Breast epithelium (tissue), 4 donors: ENCODE measurements at places on chromosomes 13 and 19.

DNA sequence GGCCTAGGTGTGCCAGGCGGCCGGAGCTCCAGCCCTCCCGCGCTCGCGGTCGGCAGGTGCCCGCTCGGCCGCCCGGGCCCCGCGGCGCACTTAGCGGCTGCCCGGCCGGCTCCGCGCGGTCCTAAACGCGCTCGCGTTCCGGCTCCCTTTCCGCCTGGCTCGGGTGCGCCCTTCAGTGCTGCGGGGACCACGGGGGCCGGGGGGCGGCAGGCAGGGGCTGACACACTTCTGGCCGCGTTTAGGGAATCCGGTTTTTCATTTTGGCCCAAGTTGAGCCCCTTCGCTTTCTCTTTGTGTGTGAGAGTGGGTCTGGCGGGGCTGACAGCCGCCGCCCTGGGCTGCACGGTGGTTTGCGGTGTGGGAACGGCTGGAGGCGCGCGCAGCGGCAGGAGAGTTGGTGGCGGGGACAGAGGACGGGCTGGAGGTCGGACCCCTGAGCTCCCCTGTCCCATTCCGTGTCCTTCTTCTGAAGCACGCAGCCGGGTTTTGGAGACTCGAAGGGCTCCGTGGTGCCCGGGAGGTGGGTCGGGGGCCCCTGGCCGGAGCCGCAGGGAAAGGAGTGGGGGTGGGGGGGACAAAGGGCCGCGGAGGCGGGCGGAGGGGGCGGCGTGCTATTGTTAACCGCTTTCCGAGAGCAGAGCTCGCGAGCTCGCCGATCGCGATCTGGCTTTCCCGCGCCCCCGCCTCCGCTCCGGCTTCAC, 3.1 kb downstream of the FGF9 start:
- no peaks in the 10 kb centered on the region for H3K36me3 ChIP-seq
- peak overlapping the region; percentile 69 for H3K4me3 ChIP-seq
- peaks cover 58% of the 10 kb centered on the region for H3K27me3 ChIP-seq
- no peak overlapping the region for H3K27ac ChIP-seq
- no peak for DNase-seq

DNA sequence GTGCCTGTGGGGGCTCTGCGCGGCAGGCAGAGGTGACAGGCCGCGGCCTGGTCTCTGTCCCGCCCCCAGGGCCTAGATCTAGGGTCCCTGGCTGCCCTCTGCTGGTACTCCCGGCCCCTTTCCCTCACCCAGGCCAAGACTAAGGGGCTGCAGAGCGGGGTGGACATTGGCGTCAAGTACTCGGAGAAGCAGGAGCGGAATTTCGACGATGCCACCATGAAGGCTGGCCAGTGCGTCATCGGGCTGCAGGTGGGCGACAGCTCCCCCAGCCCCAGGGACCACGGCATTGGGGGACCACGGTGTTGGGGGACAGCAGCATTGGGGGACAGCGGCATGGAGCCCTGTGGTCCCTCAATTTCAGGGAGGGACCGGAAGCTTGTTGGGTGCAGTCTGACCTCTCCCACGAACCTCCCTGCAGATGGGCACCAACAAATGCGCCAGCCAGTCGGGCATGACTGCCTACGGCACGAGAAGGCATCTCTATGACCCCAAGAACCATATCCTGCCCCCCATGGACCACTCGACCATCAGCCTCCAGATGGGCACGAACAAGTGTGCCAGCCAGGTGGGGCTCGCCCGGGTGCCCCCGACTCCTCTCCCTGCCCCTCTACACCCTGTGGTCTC, 3.8 kb upstream of the ABCA7 start:
- H3K27ac ChIP-seq, result no peak overlapping the region
- H3K4me1 ChIP-seq, result no peaks in the 10 kb centered on the region
- H3K4me3 ChIP-seq, result no peak overlapping the region
- DNase-seq, result no peak

- H3K4me1 ChIP-seq, result no peaks in the 10 kb centered on the region
- no peak for DNase-seq
- H3K4me3 ChIP-seq, result no peak overlapping the region
- no peaks in the 10 kb centered on the region for H3K36me3 ChIP-seq
Observed at GRCh38 chr13:106628936-106629659, 61.2 kb upstream of the ARGLU1 start.

DNA sequence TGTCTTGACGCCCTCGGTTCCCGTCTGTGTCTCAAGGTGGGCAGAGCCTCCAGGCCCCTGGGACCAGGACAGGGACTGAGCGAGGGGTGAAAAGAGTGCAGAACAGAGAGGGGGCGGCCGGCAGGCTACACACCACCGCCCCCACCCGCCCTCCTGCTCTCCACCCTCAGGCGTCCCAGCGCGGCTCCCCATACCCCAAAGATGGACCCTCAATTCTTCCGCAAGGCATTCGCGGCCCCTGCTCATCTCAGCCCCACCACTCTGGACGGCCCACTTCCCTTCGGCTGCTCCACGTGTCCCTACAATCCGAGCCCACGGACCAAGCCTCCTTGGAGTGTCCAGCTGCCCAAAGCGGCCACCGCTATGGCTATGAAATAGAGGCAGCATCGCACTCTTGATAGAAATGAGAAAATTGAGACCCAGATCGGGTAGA, 1.8 kb downstream of the KLF16 start:
- H3K27ac ChIP-seq, result peak overlapping the region; percentile 75
- H3K36me3 ChIP-seq, result no peaks in the 10 kb centered on the region
- peak overlapping the region; percentile 72 for H3K4me3 ChIP-seq
- peaks cover 24% of the 10 kb centered on the region for H3K4me1 ChIP-seq

- H3K4me3 ChIP-seq, result no peak overlapping the region
Observed at GRCh38 chr19:6754136-6754535, 13.1 kb downstream of the SH2D3A start.
